SHP77 treated with DMSO at 0.1 percent for 48 hours (cell line): ENCODE measurements at places on chromosomes 6 and 20.

GRCh38 chr6:119713903-119714302, 364.3 kb upstream of the MAN1A1 start:
- no peak for DNase-seq

DNA sequence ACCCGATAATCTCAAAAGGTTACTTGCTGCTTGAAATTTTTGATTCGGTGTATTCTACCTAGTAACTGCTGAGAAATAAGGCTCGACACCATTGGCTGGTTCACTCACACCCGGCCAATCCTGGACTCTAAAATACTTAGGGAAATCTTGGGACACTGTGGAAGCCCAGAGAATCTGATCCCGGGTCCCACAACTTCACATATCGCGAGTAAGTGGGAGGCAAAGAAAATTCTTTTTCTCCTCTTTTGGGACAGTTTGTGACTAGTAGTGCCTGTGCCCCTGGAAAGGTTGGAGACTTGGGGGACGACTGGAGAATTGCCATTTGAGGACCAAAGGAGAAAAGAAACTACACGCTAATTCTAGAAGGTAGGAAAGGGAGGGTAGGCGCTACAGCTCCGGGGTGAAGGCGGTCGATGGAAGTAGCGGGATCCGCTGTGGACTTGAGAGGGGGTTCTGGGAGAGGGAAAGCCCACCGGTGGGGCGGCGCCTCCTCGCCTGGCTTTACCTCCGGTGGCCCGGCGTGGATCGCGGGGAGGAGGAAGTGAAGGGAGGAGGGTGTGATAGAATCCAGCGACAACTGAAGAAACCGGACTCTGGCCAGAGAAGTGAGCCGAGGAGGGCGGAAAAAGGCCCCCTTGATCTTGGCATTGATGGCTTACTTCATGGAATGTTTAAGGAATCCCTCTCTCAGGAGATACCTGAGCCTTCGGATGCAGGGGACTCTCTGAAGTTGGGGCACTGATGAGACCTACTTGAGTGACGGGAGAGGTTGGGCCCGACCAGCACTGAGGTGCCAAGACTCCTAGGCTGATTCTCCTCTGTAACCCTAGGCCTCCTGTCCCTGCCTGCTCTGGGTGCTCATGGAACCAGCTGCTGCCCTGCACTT, 18.8 kb upstream of the BTN3A3 start:
- peak; percentile 66 for DNase-seq

DNA sequence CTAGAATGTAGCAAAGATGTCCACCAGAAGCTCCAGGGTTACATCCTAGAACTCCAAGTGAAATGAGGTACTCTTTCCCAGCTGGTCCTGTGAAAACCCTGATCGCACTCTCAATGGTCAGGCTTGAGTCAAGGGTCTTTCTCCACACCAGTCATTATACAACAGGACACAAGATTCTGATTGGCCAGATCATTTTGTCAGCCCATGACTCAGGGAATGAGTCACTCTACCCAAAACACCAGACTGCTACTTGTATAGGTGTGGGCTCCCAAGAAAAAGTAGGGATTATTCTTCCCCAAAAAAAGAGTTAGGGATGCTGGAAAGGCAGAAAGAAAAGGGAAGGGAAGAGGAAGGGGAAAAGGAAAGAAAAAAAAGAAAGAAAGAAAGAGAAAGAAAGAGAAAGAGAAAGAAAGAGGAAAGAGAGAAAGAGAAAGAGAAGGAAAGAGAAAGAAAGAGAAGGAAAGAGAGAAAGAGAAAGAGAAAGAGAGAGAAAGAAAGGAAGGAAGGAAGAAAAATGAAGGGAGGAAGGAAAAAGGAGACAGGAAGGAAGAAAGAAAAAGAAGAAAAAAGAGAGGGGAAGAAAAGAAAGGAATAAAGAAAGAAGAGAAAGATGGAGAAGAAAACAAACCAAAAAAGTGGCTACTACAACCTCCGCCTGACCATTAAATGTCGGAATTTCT, 30.5 kb downstream of the ANKEF1 start:
- DNase-seq, result no peak

DNA sequence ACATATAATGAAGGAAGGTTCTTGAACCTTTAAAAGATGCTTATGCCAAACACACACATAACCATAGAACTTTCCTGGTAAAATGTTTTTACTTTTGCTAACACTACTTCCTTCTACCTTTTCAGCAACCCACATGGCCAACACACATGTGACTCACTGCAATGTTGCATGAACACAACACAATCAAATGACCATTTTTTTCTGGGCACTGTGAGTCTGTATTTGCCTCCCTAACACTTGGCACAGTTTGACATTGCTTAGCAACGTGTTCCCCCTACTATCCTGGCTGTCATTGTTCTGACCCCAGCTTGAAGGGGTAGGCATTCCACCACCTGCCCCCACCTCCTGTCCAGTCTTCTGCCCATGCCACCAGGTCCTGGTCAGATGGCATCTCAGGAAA, 204.8 kb upstream of the PRND start:
- no peak for DNase-seq

- DNase-seq, result no peak
Observed at GRCh38 chr6:129691709-129692108, 18.3 kb downstream of the ARHGAP18 start.

DNA sequence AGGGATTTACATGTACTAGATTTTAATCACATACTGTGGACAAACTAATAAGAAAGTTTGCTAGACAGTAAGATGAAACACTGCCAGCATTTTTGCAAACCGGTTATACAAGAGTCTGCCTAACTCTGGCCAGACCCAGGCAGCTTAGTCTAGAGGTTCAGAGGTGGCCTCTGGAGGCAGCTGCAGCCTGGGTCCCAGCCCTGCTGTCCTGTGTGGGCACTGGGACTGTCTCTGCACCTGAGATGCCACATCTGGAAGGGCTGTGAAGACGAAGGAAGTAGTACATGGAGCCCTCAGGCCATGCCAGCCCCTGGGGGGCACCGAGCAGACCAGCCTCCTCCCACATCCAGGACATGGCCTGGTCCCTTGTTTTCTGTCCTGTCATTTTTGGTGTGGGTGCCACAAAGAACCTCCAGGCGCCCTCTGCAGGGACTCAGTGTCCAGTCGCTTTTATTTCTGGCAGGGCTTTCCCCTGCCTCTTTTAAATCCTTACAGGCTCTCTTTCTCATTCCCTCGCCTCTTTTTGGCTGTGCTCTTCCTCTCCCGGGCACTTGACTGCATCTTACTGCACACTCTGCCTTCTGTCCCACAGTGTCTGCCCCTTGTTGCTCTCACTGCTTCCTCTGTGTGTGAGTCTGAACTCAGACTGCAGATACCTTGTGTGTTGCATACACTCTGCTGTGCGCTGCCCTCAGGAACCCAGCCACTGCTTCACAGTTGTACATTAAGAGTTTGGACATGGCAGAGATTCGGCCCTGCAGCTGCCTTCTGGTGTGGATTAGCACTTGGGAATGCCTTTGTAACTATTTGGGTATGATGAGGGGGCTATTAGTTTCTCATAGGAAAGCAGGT, 216.7 kb downstream of the ZDHHC14 start:
- DNase-seq, result peak; percentile 19

DNA sequence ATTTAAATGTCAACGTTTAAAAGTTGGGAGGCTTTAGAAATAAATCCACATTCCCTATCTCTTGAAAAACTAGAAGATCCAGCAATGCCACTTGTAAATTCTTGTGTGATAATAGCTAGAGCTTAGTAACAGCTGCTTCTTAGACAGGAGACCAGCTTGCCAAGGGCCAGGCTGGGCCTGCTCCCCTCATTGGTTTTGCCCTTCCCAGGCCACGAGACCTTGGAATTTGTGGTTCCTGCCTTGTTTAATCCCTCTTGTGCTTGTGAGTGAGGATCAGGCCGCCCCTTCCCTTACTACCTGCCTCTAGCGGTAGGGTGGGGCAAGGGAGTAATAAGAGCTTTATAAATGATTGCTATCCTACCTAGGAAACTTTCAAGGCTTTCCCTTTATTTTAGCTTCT, 363.5 kb downstream of the SYNE1 start:
- no peak for DNase-seq

GRCh38 chr20:17845701-17846475, 122.7 kb downstream of the SNX5 start:
- no peak for DNase-seq

- DNase-seq, result no peak
Observed at GRCh38 chr6:81465859-81466258, 286.6 kb downstream of the TENT5A start.

GRCh38 chr6:40587240-40588069, at the start of gene LRFN2:
LRFN2 (minus strand) TSS chr6:40587364.
- peak; percentile 43 for DNase-seq

DNA sequence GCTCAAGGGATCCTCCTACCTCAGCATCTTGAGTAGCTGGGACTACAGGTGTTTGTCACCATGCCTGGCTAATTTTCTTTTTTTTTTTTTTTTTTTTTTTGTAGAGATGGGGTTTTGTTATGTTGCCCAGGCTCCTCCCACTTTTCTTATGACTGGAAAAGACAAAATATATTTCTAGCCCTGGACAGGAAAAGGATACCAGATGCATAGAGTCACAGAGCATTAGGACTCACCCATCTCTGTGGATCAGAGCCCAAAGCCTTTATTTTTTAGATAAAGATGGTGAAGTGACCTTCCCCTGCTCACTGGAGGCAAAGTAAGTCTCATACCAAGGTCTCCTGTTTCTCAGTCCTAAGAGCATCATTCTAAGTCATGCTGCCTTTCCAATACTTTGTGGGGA, 3.4 kb downstream of the TRIM10 start:
- no peak for DNase-seq

GRCh38 chr6:161835500-161836215, 561.8 kb upstream of the AGPAT4 start:
- DNase-seq, result no peak

GRCh38 chr6:126437205-126437604, 97.3 kb downstream of the CENPW start:
- no peak for DNase-seq

- no peak for DNase-seq
Observed at GRCh38 chr20:2816583-2817340, 598 bp downstream of the TMEM239 start.

GRCh38 chr6:2259002-2259494, 13.6 kb upstream of the GMDS start:
- DNase-seq, result no peak

DNA sequence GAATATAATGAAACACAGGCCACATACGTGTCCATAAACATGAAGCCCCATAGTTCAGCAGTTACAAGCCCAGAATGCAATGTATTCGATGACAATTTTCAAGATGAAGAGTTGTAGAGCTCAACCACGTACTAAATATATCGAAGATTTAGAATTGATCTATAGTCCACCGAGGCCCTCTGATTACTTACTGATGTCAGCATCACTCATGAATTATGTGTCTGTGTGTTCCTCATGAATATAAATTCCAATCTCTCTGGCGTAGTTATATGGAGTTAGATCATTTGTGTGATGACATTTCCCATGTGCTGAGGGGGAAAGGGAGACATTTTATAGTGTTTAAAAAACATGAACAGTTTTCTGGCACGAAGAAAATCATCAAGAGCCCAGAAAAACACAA, 97.5 kb downstream of the PFDN4 start:
- no peak for DNase-seq

DNA sequence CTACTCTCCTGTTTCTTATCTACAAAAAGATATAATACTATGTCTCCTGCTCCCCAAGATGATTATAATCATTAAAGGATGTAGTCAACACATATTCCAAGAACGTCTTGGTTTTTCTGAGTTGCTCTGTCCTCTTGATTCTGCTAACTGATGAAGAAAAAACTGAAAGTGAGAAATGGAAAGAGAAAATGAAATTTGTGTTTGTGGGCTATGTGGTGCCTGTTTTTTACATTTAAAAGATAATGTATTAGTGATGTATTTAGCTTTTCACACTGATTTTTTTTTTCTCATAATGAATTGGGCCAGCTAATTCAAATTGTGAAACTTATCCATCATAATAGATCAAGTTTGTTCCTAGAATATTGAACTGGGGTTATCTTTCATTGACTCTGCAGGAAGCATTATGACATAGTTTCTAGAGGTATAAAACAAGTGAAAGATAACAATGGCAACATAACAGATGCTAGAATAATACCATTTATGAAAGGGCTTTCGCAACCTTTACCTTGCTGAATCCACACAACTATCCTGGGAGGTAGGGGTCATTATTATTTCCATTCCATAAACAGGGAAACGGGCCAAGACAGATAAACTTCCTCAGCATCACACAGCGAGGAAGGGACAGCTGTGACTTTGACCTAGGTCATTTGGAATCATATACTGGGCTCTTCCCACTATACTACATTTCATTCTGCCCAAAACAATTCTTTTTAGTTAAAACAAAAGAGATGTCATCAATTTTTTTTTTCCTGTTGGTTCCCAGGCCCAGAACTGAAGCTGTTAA, 336.7 kb downstream of the GJA1 start:
- DNase-seq, result no peak

DNA sequence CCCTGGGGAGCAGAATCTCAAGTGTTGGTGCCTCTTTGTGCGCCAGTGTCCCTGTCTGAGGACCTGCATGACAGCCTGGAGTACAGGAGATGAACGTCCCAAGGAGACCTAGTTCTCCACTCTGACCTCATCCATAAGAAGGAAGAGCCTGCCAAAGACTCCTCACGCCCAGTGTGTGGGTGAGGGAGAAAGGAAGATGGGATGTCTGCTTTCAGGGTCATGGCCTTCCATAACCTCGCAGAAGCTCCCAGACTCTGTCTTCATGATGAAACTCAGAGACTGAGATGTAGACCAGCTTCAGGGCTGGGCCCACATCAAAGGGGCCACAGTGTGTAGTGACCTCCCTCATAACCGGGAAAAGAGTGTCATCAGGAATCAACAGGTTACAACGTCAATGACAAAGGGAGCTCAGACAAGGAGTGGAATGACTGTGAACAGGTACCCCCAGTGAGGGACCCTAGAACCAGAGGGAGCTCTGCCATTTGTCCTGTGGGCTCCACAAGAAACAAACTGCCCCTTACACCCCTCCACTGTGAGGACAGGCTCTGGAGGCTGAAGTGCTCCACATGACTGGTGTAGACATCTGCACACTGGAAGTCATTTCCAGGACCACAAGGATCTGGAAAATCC, 8.1 kb downstream of the HLA-DQB1 start:
- DNase-seq, result no peak

- no peak for DNase-seq
Observed at GRCh38 chr6:48067886-48068277, 43.1 kb downstream of the PTCHD4 start.

DNA sequence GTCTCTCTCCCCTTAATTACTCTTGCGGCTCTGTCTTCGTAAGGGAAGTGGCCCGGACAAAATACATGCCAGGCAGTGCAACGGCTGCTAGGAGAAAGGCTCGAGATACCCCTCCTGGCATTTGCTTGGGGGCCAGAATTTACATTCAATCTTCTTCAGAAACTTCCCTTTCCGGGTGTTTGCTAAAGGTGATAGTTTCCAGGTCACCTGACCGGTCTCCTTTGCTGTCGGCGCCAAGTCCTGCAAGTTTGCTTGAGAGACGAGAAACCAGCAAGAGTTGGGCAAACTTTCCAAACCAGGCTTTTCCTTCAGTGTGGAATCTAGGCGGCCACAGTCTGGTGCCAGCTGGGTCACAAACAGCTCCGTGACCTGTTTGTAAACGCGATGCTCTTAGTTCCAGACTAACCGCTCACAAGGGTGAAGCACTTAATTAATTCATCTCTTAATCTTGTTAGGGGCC, 563 bp upstream of the SRSF3 start:
- peak; percentile 64 for DNase-seq
